ENCODE measurements at places on chromosomes 7 and 10.

GRCh38 chr7:2069472-2069860 lies 163.3 kb downstream of the MAD1L1 start:
- DNase-seq, result no peak

DNA sequence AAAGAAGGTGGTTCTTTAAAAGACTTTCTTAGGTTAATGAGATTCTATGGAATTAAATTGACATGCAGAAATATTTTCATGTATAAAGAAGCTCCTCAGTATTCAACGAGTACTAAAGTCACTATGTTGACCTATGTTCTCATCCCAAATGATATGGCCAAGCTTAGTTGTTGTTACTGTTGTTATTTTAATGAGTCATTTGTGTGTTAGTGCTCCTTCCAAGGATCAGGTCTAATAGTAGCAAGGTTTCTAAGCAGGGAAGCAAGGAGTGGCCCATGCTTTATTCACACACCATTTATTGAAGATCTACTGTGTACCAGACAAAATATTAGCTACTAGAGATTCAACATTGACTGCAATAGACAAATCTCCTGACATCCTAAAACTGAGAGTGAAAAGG lies 41.9 kb downstream of the LRRN3 start:
- DNase-seq, result no peak

DNA sequence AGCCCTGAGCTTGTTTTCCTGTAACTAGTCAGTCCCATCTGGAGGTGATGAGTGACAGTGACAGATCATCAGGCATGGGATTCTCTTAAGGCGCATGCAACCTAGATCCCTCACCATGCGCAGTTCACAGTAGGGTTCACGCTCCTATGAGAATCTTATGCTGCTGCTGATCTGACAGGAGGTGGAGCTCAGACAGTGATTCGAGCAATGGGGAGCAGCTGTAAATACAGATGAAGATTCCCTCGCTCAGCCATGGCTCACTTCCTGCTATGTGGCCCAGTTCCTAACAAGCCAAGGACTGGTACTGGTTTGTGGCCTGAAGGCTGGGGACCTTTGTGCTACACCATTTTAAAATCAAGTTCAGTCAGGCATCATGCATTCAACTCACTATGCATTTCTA lies 221.7 kb downstream of the KIAA1217 start:
- DNase-seq, result no peak

DNA sequence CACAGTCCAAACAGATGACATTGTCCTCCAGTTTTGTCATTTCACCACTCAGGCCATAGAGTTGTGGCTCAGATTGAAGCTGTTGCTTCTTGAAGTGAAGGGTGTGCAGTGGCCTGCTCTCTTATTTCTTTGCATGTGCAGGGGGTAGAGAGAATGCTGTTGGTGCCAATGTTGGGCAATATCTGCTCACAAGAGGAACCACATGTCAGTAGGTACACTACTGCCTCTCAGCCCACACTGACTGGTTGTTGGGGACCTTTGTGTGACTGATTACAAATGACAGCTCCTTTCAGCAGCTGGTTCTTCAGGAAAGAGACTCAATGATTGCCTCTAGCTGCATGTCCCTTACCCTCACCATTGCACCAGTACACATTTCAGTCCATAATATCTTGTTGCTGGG lies 21.9 kb upstream of the SFTPA1 start:
- no peak for DNase-seq

DNA sequence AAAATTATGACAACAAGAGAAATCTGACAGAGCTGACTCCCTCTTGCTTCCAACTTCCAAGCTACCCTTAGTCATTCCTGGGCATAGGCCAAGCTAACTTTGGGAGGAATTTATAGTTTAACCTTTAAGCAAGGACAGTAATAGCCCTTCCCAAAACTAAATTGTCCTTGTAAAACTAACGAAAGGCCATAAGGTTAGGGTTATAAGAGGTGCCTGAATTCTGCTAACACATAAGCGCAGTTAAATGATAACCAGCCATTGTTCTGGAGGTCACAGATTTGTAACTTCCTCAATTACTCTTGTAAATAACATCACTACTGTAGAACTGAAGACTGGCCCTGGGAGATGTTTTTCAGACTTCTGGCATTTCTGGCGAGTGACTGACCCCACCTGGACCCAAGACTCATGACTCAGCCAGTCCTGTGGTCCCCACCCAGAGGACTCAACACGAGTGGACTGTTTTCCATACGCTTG lies 481.2 kb downstream of the KCNMA1 start:
- DNase-seq, result no peak

- no peak for DNase-seq
These were observed 16.2 kb upstream of the SLC35B4 start for GRCh38 chr7:134332892-134333291.

- no peak for DNase-seq
These were observed 257.9 kb downstream of the PRPF18 start for GRCh38 chr10:13844651-13845050.

DNA sequence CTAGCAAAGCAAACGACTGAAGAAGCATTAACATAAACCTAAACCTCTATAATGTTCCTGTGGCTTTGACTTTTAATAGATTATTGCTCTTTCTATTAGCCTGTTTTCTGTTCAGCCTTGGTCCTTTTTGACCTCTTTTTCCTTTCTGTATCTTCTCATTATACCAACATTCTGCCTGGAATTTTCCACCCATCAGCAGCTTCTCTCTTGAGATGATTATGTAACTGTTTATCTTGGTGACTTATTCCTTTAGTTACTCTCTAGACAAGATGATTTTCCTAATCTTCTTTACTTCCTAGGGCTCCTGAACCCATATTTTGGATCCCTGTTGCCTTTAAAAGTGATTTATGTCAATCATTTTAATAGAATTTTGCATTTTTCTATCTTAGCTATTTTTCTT lies 81.1 kb downstream of the MYO3A start:
- no peak for DNase-seq

DNA sequence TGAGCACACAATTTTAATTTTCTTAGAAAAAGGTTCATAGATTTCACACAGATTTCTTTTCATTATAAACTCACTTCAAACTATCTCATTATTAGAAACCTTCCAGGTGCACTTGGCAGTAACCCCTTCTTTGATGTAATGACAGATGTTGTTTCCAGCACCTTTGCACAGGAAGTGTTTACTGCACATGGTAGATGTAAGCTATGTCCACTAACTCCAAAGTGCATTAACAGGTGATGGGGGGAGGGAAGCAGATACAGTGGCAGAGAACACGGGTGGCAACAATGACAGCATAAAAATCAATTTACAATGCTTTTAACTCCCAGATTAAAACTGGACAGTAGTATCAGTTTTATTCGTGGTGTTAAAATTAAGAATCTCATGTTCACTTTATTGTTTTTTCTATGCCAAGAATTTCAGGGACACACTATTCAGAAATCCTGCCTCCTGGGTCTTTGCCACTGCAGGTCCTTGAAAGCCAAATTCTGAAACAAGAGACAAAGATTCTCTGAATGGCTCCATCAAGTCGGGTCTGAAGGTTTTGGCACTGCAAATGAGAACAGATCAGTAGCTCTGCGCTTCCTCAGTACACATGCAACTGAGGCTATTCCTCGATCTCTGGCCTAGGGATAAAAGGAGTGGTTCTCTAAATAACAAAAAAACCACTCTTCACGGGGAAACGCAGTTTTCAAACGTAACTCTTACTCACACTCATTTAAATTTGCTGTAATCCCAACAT lies 187.7 kb downstream of the JAZF1 start:
- no peak for DNase-seq

Measured in mesendoderm (in vitro differentiated cells).